ENCODE measurements at places on chromosomes 3 and 15.

- DNase-seq, result no peak
These were observed 1233.1 kb downstream of the OTOL1 start for GRCh38 chr3:162729686-162730085.

GRCh38 chr3:50212502-50212901, 7.4 kb downstream of the SLC38A3 start:
- DNase-seq, result no peak

GRCh38 chr3:40914475-40914874, 284.8 kb upstream of the CTNNB1 start:
- DNase-seq, result no peak

DNA sequence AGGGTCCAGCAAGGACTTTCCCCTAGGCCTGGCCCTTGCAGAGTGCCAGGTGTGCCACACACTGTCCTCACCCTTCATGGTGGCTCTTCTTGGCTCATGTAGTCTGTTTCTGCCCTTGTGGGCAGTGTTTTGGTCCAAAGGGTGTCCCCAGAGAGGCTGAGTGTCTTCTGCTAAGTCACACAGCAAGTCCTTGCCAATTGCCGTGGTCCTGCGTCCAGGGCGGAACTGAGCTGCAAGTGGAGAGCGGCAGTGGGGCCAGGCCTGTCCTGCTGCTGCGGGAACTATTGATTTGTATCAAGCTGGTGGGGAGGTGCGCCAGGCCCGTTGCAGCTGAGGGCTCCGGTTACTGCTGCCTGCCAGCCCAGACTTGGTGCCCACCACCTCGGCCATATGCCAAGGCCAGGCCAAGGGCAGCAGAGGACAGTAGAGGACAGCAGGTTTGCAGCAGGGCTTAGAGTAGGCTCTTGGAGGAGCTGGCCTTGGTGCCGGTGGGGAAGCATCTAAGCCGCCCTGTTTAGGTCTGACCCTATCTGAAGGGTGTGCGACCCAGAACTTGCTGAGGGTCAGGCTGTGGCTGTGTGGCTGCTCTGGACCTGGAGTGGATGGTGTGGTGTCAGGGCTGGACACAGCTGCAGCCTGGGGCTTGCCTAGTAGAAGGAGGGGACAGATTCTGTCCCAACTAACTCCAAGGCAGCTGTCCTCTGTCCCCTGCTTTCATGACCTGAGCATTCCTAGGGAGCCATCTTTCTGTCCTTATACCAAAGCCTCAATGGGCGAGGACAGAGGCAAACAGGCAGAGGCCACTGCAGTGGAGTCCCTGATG, 4.5 kb downstream of the AMIGO3 start:
- no peak for DNase-seq

GRCh38 chr15:77889009-77889806, 188.3 kb downstream of the TBC1D2B start:
- no peak for DNase-seq

DNA sequence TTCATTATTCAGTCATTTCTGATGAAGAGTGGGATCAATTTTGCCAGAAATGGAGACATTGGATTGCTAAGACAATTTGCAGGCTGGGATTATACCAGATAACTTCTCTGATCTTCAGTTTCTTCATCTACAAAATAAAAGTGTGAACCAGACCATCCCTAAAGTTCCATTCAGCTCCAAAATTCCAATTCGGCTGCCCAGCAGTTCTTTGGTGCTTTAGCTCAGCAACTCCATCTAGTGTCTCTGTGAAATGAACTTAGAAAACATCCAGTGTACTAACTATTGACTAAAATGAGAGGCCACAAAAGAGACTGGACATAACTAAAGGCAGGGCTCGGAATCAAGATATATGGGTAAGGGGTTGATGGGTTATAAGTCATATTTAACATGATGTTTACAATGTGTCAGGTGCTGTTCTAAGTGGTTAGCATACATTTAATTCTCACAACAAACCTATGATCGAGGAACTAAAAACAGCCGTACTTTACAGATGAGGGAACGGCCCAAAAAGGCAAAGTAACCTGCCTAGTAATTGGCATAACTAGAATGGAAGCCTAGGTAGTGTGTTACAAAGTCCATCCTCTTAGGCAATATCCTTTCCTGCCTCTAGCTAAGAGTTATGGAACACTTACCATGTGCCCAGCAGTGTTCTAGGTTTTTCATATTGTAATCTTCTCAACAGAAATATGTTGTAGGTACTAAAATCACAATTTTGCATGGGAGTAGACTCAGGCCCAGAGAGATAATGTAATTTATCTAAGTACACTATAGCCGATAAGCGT, 17.0 kb downstream of the THAP10 start:
- DNase-seq, result no peak

DNA sequence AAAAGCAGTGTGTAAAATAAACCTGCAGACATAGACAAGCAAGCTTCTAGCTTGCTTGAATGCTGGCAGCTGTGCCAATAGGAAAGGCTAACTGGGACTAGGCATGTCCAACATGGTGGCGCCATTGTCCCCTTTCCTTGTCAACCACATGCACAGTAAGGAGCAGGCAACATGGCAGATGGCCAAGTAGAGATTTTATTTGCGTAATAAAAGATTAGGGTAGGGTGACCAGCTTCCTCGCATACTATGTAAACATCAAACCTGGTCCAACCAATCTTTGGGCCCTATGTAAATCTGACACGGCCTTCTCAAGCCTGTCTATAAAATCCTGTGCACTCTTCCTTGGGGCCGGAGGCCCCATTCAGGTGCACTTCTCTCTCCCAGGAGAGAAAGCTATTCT, 575.4 kb upstream of the GOLIM4 start:
- no peak for DNase-seq

- no peak for DNase-seq
These were observed 10.6 kb downstream of the LAMP3 start for GRCh38 chr3:183151821-183152351.

DNA sequence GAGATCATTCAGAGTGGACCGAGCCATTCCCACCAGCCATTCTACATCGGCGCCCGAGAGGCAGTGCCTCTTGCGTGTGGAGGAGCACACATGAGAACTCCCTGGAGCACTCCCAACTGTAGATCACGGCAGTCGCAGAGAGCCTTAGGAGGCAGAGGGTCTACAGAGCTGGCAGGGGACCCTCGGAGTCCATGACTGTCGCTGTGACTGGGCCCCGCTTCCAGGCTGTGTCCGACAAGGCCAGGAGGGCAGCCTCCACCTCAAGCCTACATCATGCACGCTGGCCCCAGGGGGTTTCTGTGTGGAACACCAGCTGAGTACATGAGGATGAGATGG, 159.0 kb downstream of the CHSY1 start:
- DNase-seq, result no peak

DNA sequence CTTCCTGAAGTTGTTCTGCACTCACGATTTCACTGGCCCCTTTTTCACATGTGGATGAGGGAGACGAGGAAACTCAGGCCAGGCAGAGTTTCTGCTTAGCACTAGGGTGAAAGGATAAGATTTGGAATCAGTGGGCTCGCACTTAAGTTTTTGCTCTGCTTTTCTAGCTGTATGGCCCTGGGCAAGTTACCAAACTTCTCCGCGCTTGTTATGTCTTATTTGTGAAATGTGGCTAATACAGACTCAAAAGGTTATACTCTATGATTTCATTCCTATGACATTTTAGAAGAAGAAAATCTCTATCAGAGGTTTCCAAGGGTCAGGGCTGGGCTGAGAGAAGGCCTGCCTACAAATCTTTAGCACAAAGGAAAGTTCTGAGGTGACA, 191.9 kb upstream of the LRIG1 start:
- no peak for DNase-seq

DNA sequence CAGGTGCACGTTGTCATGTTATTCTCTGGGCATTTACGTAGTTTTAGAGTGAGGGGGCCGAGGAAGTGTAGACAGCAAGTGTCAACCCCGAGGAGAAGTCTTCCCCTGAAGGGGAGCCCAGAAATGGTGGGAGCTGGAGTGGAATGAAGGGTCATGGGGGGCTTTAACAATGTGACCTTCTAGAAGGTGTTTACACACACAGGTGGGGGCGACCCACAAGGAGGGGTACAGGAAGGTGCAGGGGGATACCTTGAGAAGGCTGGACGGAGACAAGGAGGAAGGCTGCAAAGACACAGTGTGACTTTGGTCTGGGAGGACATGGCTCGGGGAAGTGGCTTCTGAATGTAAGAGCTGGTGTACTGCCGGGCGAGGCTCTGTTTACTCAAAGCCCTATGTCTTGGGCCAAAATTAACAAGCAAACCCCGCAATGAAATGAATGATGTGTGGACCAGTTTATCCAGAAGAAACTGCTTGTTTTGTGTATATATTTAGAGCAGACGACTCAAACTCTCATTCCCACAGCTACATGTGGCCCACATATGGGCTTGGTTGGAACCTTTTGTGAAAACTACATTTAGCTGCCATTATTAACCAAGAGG, 18.7 kb downstream of the TRPM1 start:
- DNase-seq, result no peak

GRCh38 chr15:87368511-87368910, 888.0 kb downstream of the NTRK3 start:
- DNase-seq, result no peak

GRCh38 chr3:62276658-62277180, 96.6 kb downstream of the FEZF2 start:
- DNase-seq, result no peak

- no peak for DNase-seq
These were observed 68.6 kb upstream of the TPRG1 start for GRCh38 chr3:189103208-189103607.

GRCh38 chr3:174431717-174432116, 427.4 kb upstream of the NAALADL2 start:
- no peak for DNase-seq

DNA sequence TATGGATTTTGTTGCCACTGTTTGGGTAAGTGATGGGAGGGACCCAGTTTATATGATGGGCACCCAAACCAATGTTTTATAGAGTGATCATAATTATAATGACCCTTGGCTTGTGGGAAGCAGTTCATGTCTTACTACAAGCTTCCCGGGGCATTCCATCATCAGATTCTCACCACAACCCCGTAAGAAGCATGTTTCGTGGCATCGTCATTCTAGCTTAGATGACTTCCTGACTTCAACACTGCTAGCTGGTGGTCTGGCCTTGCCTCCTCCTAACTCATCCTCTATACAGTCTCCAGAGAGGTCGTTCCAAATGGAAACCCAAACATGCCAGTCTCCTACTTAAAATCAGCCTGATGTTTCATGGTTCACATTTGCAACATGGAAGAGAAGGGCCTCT, 226.9 kb downstream of the ADAMTS9 start:
- no peak for DNase-seq

GRCh38 chr15:67828278-67828968, 3.1 kb downstream of the SKOR1 start:
- no peak for DNase-seq

Data from A549 (cell line).